ENCODE measurements at places on chromosomes 6 and 20.

- DNase-seq, result no peak
Measured at GRCh38 chr6:99026135-99026534, 78.4 kb upstream of the FBXL4 start.

- DNase-seq, result no peak
Measured at GRCh38 chr6:104640150-104640700, 219.5 kb downstream of the HACE1 start.

DNA sequence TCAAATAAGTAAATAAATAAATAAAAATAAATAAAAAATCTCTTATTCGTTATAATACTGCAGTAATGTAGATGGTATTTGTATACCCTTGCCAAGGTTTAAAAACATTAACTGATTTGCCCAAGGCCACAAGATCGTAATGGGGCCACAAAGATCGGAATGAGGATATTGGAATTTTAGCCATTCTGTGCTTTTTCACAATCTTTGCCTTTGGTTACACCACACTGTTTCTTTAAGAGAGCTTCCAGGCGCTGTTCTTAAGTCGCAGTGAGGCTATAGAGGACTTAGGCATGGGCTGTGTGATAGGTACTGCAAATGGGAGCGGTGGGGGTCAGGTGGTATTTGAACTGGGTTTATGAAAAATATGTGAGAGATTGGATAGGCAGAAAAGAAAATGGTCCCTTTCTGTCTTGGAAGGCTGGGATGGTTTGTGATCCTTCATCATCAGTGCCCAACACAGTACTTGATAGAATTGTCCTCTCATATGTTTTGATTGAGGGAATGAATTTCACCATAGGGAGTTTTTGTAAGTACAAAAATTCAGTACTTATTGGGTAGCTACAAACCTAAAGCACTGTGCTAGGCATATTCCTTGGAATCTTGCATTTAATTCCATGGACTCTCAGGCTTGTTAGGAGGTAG, 1.4 kb downstream of the NUS1 start:
- DNase-seq, result no peak

GRCh38 chr6:82040405-82041221, 206.9 kb downstream of the IBTK start:
- peak; percentile 55 for DNase-seq

DNA sequence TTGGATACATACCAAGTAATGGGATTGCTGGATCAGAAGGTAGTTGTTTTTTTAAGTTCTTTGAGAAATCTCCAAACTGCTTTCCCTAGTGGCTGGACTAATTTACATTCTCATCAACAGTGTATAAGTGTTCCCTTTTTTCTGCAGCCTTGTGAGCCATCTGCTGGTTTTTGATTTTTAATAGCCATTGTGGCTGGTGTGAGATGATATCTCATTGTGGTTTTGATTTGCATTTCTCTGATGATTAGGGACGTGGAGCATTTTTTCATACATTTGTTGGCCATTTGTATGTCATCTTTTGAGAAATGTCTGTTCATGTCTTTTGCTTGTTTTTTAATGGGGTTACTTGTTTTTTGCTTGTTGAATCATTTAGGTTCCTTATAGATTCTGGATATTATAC, 34.8 kb downstream of the TOP1 start:
- no peak for DNase-seq

DNA sequence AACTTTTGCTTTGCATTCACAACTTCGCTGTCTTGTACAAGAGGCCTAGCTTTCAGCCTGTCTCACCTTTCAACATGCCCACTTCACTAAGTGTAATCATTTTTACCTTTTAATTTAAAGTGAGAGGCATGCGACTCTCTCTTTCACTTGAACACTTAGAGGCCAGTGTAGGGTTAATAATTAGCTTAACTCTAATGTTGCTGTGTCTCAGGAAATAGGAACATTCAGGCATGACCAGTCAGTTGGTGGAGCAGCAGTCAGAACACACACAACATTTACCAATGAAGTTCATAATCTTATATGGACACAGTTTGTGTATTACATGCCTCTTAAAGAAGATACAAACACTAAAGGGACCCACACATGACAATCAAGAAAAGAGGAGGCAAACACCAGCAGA, 47.6 kb downstream of the HTR1B start:
- no peak for DNase-seq

GRCh38 chr6:47062346-47062745, 20.2 kb upstream of the ADGRF1 start:
- no peak for DNase-seq

DNA sequence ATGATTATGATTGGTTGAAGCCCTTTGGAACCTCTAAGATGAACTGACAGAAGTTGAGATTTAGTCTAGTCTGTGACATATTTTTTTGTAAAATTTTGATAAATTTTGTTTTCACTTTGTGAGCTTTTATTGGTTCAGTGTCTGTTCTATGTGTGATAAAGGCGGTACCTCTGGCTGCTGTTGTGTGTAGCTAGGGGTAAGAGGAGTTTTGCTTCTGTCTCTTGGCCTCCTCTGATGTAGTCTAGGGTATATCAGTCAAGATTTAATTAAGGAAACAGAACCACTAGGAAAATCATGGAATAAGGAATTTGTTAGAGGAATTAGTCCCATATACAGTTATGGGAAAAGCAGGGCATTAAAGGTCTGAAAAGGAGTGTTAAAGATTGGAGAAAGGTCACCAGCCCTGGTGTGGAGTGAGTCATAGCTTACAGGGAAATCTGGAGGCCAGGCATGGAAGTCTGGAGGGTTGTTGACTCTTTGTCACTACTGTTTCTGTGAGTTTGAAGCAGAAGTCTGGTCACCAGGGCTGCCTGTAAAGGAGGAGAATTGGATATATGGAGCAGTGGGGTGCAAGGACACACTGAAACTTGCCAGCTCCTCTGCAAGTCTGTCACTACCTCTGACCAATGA, 28.5 kb downstream of the CDC5L start:
- no peak for DNase-seq

GRCh38 chr6:51474022-51474975, 613.1 kb downstream of the PKHD1 start:
- no peak for DNase-seq

DNA sequence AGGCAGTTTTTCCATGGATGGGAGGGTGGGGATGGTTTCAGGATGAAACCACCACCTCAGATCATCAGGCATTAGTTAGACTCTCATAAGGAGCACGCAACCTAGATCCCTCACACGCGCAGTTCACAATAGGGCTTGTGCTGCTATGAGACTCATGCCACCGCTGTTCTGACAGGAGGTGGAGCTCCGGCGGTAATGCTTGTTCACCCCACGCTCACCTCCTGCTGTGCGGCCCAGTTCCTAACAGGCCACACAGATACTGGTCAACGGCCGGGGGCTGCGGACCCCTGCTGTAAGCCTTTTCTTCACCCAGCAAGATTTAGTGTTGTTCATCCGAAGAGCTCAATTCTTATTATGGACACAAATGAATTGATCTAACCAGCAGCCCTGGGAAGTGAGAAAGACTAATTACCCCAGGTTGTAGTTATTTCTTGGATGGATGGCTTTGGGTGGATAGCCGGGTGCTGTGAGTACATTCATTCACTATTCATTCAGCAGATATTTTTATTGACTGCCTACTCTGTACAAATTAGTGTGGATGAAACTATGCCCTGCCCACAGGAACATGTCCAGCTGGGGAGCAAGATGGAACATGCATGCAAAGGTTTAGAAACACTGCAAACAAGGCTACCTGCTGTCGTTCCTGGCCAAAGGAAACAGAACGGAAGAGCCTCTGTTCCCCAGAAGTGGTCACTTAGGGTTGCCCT, 57.2 kb downstream of the RIOK1 start:
- no peak for DNase-seq

GRCh38 chr20:53652859-53653517, 59.3 kb upstream of the ZNF217 start:
- no peak for DNase-seq

DNA sequence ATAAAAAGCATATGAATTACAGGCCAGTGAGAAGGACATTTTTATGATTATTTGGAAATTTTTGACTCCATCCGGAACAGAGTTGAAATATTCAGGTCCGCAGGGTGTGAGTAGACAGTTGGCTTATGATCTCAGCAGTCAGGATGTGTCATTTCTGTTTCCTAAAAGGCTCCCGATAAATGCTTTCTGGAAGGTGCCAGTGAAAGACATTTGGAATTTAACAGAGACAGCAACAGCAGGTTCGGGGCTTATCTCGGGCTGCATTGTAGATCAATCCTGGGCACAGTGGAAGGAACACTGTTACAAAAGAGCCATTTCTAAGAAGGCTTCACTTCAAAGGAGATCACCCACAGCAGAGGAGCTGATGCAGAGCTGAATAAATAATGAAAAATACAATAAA, 934.4 kb downstream of the KIF16B start:
- no peak for DNase-seq

DNA sequence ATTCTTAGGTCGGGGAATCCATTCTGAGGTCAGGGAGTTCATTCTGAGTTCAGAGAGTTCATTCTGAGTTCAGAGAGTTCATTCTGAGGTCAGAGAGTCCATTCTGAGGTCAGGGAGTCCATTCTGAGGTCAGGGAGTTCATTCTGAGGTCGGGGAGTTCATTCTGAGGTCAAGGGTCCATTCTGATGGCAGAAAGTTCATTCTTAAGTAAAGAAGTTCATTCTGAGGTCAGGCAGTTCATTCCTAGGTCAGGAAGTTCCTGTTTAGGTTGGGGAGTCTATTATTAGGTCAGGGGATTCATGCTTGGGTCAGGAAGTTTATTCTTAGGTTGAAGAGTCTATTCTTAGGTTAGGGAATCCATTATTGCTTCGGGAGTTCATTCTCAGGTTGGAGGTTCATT, 16.5 kb upstream of the NXT1 start:
- no peak for DNase-seq

DNA sequence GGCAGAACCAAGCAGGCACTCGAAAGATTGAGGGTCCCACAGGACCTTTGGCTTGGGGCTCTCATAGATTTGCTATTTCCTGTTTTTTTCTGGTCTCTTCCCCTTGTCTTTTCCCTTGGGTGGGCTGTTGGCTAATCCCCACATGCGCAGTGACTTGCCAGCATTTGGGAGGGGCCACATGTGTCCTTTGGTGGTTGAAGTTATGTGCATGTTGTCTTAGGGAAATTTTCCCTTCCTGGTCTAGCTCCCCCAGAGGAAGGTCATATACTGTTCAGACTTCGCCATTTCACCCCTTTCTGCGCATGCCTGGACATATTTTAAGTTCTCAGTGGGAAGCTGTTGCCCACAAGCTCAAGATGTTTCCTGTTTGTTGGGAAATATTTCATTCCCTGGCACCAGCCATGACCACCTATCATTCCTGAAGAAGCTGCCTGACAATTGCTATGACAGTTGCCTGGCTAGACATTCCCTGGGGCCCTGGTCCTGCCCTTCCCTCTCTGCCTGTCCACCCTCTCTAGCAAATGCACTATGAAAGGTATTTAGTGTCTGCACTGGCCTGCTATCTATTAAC, 156.2 kb upstream of the THBS2 start:
- DNase-seq, result no peak

DNA sequence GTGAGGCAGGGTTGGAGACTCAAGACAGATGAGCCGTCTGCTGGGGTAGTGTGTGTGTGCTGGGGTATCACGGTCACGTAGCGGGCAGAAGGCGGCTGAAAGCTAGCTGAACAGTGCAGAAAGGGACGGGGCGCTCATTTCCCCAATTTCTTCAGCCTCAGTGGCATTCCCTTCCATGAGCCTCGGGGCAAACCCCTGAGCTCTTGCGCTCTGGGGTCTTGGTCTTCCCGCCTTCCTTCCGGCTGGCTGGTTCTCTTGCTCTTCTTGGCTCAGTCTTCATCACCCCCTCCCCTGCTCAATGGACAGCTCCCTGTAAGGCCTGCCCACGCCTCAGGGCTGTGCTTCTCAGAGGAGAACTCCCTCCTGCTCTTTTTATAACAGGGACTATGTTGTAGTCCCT, 15.5 kb upstream of the TMEM181 start:
- DNase-seq, result no peak

GRCh38 chr20:60001108-60001507, 42.9 kb downstream of the CDH26 start:
- no peak for DNase-seq

GRCh38 chr6:135281227-135281626, 100.1 kb downstream of the MYB start:
- no peak for DNase-seq

- DNase-seq, result no peak
Measured at GRCh38 chr20:12927489-12927888, 81.3 kb upstream of the SPTLC3 start.

- DNase-seq, result no peak
Measured at GRCh38 chr6:41371461-41371991, 36.1 kb downstream of the NCR2 start.

GRCh38 chr6:167651318-167652041, 175.2 kb upstream of the AFDN start:
- DNase-seq, result no peak

DNA sequence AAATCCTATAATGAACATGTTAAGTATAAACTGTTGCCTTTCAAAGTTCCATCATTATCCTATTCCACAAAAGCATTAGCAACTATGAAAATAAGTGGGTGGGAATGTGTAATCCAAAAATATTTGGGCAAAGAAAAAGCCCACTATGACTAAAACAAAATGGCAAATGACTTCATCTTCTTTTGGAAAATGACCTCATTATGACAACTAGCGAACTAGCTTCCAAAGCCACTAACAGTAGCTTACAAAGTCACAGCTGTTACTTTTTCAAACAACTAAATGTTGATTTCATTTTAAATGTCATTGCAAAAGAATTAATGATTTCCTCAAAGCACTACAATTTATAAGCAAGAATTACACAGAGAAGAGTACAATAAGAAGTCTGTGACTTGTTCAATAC, 49.8 kb upstream of the RUNX2 start:
- no peak for DNase-seq

DNA sequence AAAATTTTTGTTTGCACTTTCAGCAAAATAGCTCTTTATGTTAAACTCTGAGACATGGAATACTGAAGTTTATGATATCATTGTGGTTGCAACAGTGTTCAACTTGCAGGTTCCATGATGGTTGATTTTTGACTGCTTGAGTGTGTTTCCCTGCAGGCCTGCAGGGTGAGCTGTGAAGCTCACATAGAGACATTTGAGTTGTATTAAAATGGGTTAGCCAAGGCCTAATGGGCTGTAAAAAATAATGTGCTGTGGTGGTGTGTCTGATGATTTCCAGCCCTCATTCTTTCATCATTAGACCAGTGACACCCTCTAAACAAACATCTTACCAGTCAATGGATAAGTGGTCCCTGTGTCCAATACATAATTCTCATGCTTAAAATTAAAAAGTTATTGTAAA, 321.4 kb downstream of the FARS2 start:
- no peak for DNase-seq

DNA sequence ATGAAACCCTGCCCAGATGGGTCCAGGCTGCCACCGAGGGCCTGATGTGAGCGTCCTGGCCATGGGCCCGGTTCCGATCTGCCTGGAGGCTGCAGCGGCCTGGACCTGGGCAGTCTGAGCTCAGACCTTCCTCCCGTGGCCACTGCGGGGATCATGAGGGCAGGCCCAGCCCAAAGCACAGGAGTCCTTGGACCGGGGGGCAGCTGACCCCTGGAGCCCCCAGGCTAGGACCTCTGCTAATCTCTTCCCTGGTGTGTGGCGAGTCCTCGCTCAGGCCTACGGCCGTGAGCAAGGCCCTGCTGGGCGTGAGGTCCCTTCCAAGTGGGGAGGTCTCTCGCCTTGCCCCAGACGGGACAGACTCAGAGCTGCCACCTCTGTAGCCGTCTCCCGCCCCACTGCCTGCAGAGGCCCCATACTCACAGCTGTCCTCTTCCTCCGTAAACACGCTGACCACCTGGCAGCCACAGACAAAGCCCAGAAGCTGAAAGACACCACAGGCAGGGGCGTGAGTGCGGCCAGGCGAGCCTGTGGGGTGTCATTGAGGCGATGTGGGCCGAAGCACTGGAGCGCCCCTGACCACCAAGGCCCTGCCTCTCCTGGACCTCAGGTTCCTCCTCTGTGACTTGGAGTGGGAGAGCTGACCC, 8.0 kb downstream of the BIRC7 start:
- DNase-seq, result no peak

Measured in Peyer's patch (tissue), 4 donors.